ENCODE measurements at places on chromosomes 2 and 18.

DNA sequence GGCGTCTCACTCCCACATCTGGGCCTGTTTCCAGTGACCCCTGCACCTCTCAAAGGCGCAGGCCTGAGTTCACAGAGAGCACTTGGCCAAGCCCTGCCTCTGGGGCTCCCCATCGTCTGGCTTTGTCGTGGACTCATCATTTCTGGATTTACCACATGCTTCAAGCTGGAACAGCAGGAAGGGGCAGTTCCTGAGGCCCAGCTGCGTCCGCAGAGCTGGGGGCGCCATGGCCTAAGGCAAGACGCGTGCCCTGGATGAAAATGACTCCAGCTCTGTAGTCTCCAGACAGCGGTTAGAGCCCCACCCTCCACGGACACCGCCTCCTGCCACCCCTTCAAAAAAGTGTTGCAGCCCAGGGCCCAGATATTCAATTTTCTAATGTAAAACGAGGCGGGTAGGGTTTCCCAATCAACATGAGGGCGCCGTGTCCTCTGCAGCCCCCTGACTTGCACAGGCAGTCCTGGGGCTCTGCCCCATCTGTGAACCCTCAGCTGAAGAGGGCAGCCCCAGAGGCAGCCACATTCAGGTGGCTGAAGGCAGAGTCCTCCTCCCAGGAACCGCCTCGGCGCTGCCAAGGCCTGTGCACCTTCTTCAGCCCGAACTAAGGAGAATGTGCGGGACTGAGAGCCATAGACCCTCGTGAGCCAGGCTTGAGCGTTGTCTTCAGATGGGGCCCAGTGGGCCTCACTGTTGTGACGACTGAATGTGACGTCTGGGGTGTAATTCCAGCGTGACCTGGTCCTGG, 85.5 kb downstream of the NFATC1 start:
- no peak for DNase-seq

DNA sequence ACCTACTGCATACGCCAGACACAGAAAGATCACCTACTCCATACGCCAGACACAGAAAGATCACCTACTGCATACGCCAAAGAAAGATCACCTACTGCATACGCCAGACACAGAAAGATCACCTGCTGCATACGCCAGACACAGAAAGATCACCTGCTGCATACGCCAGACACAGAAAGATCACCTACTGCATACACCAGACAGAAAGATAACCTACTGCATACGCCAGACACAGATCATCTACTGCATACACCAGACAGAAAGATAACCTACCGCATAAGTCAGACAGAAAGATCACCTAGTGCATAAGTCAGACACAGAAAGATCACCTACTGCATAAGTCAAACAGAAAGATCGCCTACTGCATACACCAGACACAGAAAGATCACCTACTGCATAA, 25.8 kb downstream of the COA5 start:
- no peak for DNase-seq

GRCh38 chr2:221569425-221569845, 2.7 kb downstream of the EPHA4 start:
- no peak for DNase-seq

GRCh38 chr2:122136056-122136455, 380.6 kb downstream of the TSN start:
- no peak for DNase-seq

- DNase-seq = no peak
Observed at GRCh38 chr18:61295153-61295552, 38.1 kb upstream of the CDH20 start.

DNA sequence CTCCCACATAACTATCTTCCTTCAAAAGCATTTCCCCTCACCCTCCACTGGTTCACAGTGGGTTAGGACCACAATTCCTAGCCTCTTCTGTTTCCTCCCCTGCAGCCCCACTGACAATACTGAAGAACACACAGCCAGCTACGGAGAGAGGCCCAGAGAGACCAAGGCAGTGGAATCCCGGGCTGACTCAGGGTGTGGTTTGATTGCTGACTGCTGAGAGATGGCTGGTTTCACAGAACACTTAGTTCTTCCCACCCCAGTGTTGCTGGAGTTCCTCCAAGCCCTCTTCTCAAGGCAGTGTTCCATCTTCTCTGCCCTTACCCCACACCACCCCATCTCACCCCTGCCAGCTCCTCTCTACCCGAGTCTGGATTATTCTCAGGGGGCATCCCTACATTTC, 43.3 kb upstream of the ZFP36L2 start:
- no peak for DNase-seq

- no peak for DNase-seq
Observed at GRCh38 chr2:139217641-139218040, 437.5 kb upstream of the NXPH2 start.

- DNase-seq = no peak
Observed at GRCh38 chr2:128594953-128595677, 276.4 kb upstream of the HS6ST1 start.

DNA sequence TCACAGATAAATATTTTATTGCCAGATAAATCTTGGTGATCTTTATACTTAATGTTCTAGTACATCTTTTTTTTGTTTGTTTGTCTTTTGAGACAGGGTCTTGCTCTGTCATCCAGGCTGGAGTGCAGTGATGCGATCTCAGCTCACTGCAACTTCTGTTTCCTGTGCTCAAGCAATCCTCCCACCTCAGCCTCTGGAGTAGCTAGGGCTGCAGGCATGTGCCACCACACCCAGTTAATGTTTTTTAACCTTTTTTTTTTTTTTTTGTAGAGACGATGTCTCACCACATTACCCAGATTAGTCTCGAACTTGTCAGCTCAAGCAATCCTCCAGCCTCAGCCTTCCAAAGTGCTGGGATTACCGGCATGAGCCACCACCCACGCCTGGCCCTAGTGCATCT, 9.1 kb upstream of the C1GALT1C1L start:
- DNase-seq = no peak

- no peak for DNase-seq
Observed at GRCh38 chr18:23209031-23209430, 73.7 kb downstream of the CABLES1 start.

DNA sequence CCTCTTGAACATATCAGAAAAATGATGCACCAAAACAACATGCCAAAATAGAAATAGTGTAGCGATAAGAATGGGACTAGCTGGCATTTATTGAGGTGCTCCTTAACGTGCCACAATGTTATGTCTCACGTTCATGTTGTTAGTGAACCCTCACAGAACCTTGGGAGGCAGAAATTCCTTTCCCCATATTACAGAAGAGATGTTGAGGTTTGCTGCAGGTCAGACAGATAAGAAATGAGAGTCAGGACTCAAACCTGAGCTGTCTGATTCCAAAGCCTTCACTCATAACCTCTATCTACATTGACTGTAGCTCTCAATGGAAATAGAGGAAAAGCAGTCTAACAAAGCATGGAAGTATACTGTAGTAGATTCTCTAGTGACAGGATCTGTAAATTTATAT, 163.3 kb upstream of the STK17B start:
- no peak for DNase-seq

DNA sequence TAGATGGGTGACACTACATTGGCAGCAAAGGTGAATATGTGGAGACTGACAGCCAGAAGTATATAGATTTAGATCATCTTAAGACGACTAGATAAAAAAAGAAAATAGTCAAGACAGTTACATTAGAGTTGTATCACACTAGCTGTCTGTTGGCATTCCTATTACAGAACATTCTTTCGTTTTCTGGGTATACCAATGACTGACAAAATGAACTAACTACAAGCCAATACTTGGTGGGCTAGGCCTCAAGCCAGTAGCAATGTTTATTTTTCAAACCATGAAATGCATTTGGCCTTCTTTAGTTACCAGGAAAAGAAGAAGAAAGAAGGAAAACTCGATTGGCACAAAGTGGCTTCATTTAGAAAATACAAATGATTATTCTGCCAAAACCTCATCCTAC, 944.9 kb upstream of the ZEB2 start:
- no peak for DNase-seq

- no peak for DNase-seq
Observed at GRCh38 chr2:80748592-80748991, 444.0 kb upstream of the LRRTM1 start.

GRCh38 chr2:234341306-234341985, 155.4 kb downstream of the ARL4C start:
- DNase-seq = no peak
